HFFc6 (cell line): ENCODE measurements at places on chromosomes 3 and 15.

DNA sequence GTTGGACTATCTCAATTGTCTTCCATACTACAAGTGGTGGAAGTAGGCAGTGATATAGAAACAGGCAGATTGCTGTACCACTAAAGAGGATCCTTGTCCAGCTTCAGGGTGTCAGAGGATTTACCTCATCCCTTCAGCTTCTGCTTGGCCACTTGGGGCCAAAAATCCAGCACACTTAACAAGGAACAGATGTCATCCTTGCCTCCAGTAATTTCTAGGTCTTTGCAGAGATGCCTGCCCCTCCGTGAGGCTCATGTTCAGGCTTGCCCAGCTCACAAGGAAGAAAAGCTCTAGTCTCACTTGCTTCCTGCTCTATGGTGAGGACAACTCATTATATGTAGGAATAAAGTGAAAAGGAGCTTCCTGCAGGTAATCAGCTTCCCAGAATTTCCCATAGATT is 510.3 kb downstream of the EPHA3 start:
- DNase-seq = no peak

GRCh38 chr15:94736236-94736635 is 504.9 kb downstream of the MCTP2 start:
- DNase-seq = no peak

DNA sequence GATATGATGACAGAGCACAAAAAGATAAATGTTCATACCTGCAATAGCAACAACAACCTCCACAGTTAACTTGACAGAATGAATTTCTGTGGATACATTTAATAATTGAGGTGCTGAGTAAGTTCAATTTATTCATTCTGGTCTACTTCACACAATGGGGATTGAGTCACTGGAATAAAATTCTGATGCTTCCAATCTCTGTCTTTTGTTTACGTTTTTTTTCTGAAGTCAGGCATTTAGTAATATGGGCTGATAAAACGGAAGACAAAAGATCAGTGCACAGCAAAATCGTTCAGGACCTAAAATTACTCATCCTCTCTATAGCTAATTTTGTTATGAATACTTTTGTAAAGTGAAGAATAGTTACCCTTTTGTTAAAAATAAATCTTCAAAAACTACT is 565.9 kb upstream of the CCDC54 start:
- peak; percentile 53 for DNase-seq

DNA sequence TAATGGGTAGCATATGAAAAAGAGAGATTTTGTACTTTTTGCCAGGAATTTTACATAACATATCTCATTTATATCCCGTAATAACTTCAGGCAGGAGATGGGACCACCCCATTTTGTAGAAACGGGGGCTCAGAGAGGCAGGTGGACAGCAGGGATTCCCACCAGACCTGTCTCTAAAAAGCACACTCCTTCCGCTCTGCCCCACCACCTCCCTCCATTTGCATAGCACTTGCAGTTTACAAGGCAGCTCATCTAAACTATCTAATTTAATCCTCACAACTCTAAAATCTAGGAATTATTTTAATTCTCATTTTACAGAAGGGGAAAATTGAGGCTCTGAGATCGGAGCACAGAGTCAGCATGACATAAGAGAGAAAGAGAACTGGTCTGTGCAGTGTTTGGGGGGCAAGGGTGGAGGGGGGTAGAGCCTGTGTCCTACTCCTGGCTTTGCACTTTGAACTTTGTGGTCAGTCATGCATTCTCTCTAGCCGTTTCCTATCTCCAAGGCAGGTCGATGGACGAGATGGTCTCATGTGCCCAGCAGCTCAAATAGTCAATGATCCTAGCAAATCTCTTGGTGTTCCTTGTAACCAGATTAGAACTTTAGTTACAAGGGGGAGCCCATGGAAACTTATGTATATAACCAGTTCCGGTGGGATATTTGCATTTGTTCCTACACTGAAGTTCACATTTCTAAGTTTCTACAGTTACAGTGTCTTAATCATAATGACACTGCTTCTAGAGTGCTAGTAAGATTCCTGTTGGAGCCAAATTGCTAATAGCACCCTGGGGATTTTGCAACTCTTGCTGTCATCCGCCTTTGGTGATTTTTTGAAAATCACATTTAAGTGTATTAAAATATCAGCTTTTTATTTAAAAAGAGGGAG is 18.6 kb downstream of the CRYGS start:
- no peak for DNase-seq

GRCh38 chr15:68463996-68464395 is 32.0 kb upstream of the ITGA11 start:
- DNase-seq = no peak

DNA sequence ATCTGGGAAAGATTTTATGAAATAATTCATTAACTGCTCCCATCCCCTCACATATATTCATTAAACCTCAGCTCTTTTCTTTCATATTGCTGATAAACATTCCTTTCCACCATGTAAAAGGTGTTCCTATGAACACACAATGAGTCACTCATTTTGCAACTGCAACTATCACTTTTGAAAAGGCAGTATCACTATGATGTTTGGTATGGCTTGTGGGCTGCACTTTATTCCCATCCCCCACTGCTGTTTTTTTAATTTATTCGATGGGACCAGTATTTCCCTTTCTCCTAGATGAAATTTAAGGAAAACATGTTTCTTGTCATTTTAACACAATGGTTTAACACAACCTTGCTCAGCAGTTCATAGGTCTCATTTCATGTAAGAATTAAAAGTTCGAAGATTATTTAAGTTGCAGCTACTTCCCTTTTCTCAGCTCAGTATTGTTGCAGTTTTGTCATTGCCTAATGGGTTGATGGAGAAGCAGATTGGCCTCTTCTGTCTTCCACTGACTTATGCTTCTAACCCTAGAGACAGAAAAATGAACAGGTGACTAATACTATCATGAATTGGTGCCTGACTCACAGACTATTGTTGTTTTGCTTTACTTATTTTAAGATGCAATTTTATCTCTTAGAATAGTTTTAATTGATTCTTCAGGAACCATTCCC is 280.3 kb downstream of the ZPLD1 start:
- DNase-seq = no peak

DNA sequence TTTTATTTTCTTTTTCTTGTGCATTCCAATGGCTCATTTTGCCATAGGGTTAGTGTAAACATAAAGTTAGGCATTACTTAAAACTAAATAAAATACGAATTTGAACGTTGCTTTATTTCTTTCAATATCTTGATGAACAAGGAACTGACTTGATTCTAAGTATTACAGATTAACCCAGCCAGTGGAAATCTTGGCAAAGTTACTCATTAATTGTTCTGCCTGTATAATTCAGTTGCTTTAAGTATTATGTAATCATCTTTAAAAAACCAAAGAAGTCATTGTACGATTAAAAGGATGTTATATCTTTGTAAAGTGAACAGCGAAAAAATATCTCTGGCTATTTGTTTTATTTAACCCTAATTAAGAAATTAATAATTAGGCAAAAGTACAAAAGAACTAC is 737.9 kb upstream of the BCHE start:
- DNase-seq = no peak

DNA sequence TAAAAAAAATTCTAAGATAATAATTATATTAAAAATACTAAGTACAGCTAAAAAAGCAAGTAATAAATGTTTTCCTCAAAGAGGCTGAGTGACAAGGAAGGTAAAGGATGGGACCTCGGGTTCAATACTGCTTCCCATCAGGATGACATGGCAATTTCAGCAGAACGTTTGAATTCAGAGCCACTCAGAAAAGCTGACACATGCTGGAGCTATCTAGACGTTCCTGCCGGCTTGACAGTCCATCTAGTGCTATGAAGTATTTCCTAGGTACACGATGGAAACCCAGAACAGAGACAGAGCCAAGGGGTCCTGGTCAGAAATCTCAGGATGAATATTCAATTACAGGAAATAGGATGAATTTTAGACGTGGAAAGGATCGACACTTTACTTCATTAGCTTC is 361.8 kb downstream of the FGF12 start:
- DNase-seq = no peak

DNA sequence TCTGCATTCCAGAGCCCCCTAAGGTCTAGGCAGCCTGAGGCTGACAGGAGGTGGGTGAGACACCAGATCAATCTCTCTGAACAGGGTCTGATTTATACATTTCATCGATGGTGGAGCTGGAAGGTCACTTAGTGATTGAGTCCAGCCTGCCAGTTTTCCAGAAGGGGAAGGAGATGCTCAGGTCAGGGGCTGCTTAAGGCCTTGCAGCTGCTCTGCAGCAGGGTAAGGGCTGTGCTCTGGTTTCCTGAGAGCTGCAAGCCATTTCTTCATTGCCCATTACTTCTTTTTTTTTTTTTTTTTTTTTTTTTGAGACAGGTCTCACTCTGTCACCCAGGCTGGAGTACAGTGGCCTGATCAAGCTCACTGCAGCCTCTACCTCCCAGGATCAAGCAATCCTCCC is 10.7 kb downstream of the TADA3 start:
- no peak for DNase-seq

DNA sequence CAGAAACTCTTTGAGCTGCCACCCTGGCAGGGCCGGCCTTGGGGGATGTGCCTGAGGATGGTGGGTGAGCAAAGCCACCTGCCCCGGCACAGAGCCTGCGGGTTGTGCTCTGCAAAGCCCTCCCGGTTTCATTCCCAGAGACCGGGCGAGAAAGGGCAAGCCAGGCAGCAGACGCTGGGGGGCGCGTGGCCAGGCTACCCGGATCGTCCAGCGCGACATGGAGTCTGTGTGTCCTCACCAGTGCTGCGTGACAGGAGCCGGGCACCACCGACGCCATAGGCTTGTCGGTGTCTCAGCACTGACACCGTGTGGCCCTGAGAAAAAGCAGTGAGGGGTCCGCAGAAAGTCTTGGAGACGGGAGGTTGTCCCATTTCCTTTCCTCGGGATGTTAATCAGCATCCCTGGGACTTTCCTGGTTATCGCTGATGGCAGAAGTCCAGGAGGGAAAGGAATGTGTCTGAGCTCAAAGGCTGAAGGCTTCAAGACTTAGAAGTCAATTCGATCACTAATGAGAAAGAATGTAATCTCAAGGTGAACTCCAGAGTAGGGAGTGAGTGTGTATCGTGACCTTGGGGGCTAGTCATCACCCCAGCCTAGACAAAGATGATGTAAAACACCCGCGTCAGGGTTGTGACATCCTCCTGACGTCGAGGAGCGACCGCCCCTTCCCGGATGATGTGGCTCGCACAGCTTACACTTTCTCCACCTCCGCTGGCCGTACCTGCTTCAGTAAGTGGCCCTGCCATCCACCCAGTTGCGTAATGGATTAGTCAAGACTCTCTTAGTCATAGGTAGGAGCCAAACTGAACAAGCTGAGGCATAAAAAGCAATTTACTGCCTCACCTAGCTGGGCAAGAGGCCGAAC is 36.3 kb upstream of the PLA2G4E start:
- peak; percentile 61 for DNase-seq

- no peak for DNase-seq
Measured at GRCh38 chr3:71423151-71423906, 160.2 kb downstream of the FOXP1 start.

DNA sequence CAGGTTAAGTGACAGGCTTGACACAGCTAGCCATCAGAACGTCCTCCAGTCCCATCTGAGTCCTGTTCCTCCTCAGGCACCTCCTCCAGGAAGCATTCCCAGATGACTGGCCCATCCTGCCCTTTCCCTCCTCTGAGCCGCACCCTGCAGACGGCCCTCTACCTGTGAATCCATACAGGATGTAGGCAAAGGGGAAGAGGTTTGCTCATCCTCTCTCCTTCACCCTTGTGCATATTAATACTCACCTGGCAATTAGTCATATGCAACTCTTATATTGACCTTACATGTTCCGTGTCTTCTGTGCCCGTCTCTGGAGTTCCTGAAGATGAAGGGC is 61.9 kb downstream of the SMAD3 start:
- no peak for DNase-seq

GRCh38 chr15:63677778-63678177 is 80.6 kb downstream of the FBXL22 start:
- DNase-seq = no peak

GRCh38 chr15:69523010-69524001 is 70.7 kb downstream of the RPLP1 start:
- DNase-seq = peak; percentile 64

- DNase-seq = no peak
Measured at GRCh38 chr3:143103652-143104051, 15.9 kb upstream of the CHST2 start.

GRCh38 chr3:59386165-59386564 is 336.3 kb upstream of the CFAP20DC start:
- no peak for DNase-seq

DNA sequence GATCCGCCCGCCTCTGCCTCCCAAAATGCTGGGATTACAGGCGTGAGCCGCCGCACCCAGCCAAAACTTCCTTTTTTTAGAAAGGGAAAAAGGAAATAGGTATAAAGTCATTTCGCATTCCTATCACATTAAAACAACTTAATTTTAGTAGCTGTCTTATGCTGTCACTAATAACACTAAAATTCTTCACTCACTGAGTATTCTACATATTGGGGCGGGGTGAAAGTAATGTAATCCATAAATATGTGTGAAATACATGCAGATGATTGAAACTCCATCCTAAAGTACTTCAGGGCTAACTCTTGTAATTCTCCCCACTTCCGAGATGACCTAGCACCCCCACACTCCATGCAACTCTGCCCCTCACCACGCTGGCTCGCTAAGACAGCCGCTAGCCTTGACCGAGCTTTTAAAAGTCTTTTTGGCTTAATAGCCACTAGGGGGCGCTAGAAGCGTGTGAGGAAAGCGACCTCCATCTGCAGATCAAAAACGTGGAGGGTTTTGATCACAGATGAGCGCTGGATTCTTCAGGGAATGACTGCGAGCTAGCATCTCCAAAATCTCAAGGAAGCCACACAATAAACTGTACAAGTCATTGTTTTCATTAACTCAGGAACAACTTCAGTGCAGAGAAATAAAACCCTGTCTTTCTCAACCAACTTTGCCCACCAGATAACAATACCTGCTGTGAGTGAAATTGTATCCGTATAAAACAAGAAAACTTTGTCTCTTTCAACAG is 129.3 kb upstream of the IGF1R start:
- peak; percentile 59 for DNase-seq

DNA sequence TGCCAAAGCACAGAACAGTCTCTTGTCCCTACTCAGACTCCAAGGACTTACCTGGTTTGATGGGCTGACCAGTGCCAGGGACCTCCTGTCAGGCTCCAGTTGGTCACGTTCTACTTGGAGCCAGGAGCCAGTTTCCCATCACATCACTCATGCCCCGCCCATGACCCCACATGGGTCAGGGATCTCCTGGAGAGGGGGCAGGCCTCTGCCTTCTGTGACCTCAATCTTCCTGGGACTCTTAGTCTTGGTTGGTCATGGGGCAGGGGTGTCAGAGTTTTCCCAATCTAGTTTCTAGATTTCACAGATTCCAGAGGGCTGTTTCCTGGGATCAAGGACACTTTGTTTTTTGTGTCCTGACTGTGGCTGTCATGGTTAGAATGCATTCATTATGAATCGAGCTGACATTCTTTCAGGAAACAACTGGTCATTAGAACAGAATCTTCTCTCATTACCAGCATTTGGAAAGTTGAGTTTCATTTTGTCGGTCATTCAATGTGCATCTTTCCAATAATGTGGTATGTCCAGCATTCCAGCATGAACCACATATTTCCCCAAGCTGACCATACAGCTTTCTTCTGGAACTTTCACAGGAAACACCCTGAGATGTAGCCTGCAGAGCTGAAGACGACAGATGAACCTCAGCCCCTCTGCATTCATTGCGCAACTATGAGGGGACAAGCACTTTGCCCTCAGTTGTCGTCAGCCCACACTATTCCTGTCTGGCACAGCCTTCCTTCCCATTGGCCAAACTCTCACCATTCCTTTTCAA is 19.8 kb downstream of the CYP19A1 start:
- DNase-seq = peak; percentile 8

- DNase-seq = no peak
Measured at GRCh38 chr3:57556459-57557084, 498 bp downstream of the PDE12 start.
